ENCODE measurements at places on chromosomes 3 and 15.

DNA sequence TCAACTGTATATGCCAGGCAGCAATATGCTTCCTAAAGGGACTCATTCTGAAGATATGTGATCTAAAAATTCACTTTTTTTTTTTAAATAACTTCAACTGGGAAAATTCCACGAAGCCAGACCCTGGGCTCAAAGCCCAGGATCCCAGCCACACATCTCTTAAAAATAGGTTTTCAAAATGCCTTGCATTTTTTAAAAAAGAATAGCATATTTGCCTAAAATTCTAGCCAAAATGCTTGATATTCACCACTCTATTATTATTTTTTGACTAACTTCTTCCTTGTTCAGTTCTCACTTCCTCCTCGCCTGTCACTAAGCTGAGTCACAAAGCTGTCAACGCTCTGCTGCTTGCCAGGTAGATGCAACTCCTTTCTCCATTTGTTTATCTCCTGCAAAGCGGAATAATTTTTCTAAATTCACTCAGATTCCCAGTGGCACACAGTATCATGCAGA is 28.0 kb upstream of the VGLL4 start:
- DNase-seq = peak; percentile 70

- no peak for DNase-seq
Measured at GRCh38 chr15:80107774-80108173, 45.0 kb upstream of the FAH start.

- no peak for DNase-seq
Measured at GRCh38 chr3:9497821-9498565, 55.6 kb downstream of the LHFPL4 start.

DNA sequence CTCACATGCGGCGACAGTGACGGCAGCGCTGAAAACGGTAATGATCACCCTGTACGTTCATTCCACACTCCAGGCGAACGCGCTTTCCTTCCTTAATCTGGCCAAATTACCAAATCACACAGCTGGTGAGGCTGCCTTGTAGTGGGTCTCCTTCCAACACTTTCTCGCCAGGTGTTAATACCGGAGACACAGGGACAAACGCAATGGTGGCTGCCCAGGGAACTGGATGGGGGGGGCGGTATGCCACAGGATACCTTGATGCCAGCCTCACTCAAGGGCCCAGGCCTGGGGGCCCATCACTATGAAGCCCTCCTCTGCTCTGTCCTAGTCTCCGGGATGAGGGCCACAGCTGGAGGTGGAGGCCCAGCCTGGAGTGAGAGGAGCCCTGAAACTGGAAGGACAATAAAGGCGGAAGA is 1.4 kb upstream of the CAMK2N2 start:
- no peak for DNase-seq

Data from fibroblast of skin of left biceps (primary cell).